ENCODE measurements at places on chromosomes 1 and 21.

DNA sequence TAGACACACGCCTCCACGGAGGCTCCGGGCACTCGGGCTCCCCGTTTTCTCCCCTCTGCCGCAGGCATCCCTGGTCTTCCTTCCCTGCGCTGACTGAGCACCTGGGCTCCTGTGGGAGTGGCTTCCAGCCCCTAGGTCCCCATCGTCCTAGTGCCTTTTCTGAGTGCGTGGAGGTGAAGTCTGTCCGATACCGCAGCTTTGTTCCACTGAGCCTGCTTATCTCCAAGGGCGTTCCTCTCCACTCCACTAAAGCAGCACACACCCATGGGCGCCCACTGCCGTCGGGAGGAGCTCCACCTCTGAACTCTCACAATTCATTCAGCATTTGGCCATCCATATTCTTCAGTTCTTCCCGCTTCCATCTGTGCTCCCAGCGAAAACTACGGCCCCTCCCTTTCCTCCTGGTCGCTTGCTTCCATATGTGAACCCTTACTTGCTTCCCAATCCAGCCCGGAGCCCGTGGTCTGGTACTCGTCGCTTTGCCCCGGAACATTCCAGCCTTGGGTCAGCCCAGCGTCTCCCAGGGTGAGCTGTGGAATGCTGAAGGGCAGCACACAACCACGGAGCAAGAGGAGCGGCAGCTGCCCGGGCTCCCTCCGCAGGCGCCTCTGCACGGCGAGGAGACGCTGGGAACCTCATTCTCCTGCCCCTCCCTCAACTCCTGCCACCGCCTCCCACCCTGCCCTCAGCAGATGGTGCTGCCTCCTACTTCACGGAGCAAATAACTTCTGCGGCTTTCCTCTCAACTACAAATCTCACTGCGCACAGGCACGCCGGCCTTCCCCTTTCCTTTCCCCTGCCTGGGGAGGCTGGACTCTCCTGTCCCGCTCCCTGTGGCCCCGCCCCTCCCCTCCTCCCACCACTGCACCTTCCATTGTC is 27.5 kb downstream of the ATP8B2 start:
- no peak for DNase-seq

DNA sequence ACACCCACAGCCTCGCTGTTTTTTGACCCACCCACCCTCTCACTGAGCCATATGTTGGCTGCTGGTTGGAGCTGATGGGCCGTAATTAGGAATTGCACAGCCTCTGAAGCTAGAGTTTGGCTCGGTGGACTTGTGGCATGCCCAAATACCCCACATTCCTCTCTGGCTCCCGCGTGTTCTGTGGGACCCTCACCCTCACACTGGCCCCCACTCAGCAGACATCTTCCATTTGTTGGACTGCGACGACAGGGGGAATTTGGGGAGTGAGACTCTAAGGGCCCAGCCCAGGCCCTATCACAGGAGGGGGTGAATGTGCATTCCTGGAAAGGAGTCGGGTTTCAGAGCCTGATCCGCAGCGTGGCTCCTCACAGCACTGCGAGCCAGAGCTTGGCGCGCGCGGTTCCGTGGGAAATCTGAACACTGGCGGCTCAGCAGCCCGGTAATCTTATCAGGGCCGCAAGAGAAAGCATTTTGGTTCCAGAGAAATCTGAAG is 5.2 kb downstream of the RCSD1 start:
- DNase-seq: no peak

DNA sequence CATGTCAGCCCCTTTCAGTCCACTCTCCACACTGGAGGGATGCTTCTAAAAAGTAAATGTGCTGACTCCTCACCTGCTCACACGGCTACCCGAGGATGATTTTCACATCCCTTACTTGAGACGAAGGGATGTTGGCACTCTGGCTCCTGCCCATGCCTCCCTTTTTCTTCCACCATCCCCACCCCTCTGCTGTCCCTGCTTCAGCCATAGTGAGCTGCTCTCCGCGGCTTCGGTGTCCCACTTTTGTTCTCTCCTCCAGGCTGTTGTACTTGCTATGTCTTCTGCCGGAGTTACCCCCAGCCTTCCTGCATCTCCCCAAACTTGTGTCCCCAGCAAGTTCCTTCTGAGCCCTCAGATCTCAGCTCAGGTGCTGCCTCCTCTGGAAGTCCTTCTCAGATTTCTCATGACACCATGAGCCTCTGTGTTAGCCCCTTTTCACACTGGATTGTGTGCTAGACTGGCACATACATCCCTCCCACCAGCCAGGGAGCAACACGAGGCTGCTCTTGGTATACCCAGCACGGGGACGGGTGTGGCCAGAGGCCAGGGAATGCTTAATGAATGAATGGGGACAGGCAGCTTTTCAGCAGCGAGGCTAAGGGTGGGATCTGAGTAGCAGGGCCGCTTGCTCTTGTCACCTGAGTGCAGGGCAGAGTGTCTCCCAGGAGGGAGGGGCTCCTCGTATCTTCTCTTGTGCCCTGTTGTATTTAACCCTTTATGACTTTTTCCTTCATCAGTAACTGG is 1.3 kb downstream of the ACOT11 start:
- DNase-seq: no peak

DNA sequence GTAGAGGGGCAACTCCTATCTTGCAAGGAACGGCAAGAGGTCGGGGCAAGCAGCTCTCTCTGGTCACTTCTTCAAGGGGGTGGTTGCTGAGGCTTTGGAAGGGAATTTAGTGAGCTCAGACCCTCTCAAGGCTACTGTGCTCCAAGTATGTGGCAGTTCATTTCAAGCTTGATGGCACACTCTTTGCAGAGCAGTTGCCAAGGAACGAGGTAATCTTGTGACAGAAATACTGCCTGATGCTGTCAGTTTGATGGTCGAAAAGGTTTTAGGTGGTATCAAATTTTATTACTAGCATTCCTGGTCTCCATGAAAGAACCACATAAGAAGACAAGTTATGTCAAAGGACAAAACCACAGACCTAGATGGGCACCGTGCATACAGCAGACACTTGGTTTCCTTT is 13.1 kb downstream of the CFAP298 start:
- no peak for DNase-seq
